ENCODE measurements at places on chromosomes 6 and 20. TPM values are rescaled to one million over a fixed set of nuclear protein-coding genes. Genes with fewer than 3 reads are reported as not detected.

TFAP2D gene
- total RNA-seq = not detected

POU5F1 gene
- 0.09 TPM for total RNA-seq

HSPA12B gene
- total RNA-seq = not detected

CLPSL1 gene
- not detected for total RNA-seq

KHDC1 gene
- 3.7 TPM for total RNA-seq

LAMA2 gene
- not detected for total RNA-seq

RAD21L1 gene
- 1.2 TPM for total RNA-seq

ENPP5 gene
- 0.43 TPM for total RNA-seq

TGM3 gene
- not detected for total RNA-seq

ZSCAN31 gene
- total RNA-seq = 2.1 TPM

GHRH gene
- total RNA-seq = not detected

ADGRB3 gene
- total RNA-seq = not detected

GTSF1L gene
- not detected for total RNA-seq

MRS2 gene
- total RNA-seq = 19.4 TPM

CSNK2B gene
- total RNA-seq = 208 TPM

ABHD16B gene
- total RNA-seq = 0.22 TPM

BTN1A1 gene
- not detected for total RNA-seq

CENPW gene
- 44.9 TPM for total RNA-seq

FAM50B gene
- 8.2 TPM for total RNA-seq

HLA-DQA1 gene
- total RNA-seq = 3.7 TPM

NOX3 gene
- total RNA-seq = not detected

CAGE1 gene
- total RNA-seq = 0.31 TPM

PI3 gene
- not detected for total RNA-seq

MC3R gene
- not detected for total RNA-seq

HCRTR2 gene
- total RNA-seq = not detected

ELOVL4 gene
- 2.1 TPM for total RNA-seq

OPRL1 gene
- total RNA-seq = 1.3 TPM

SEL1L2 gene
- total RNA-seq = not detected

RNF8 gene
- 24.7 TPM for total RNA-seq

NPBWR2 gene
- total RNA-seq = not detected

FUT9 gene
- not detected for total RNA-seq

OPN5 gene
- not detected for total RNA-seq

BCAS4 gene
- total RNA-seq = 26.7 TPM

Measured in activated T-cell treated with anti-CD3 and anti-CD28 coated beads, Interleukin-2, amount 50 U/mL, for 72 hours (primary cell).